ENCODE measurements at places on chromosomes 7 and 10.

DNA sequence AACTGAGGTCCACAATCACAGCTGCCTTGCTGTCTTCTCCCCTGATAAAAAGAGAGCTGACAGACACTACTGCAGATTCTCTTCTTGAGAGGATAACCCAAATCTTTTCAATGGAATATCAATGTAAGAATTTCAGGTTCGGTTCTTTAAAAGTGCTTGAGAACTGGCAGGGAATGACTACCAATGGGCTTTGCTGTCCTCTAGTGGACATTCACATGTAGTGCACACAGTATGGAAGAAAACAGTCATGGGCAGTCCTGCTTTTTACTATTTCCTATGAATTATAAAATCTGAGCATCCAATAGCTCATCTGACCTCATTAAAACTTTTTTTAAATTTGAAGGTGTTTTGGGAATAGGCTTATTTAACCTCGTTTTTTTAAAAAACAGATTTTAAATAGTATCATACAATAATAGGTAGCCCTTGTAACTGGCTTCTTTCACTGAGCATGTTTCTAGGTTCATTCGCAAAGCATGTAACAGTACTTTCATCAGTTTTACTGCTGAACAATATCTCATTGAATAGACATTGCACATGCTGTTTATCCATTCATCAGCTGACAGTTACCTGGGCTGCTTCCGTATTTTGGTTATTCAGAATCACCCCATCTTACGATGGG is 18.3 kb downstream of the FZD9 start:
- peak; percentile 52 for DNase-seq

GRCh38 chr7:46032353-46032752 is 111.3 kb upstream of the IGFBP3 start:
- DNase-seq = no peak

- DNase-seq = no peak
Observed at GRCh38 chr10:45179691-45180090, 135.7 kb downstream of the OR13A1 start.

- no peak for DNase-seq
Observed at GRCh38 chr10:75935240-75935639, 503.8 kb downstream of the LRMDA start.

DNA sequence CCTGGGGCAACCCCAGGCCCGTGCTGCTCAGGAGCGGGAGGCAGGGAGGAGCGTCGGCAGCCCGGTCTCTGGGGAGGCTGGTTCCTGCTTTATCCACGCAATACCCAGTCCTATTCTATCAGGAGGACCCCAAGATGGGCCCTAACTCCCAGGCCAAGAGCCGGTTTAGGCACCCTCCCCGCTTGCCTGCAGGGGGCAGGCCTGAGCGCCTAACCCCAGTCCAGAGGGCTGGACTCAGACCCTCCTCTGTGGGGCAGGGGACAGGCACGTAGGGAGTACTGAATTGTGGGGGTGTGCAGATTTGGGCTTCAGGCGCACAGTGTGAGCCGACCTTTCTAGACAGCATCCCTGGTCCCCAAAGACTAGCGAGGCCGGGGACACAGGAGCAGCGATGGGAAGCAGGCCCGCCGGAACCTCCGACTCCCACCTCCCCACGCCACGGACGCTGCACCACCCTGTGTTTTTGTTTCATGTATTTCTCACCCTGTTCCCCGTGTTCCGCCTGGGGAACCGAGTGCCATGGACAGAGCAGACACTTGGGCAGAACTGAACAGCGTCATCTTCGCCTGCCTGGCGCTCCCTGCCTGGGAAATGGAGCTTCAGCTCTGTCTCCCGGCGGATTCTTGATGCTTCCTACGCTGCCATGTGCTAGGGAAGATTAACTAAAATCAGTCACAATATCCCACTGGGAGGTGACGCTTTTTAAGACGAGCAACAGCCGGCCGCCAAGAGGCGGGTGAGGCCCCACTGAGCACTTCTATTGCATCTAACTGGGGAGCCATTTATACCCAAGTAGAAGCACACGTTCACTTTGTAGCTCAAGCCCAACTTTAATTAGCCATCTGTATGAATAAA is 5.3 kb downstream of the NUDT1 start:
- no peak for DNase-seq

- no peak for DNase-seq
Observed at GRCh38 chr10:58241346-58241745, 26.3 kb downstream of the IPMK start.

DNA sequence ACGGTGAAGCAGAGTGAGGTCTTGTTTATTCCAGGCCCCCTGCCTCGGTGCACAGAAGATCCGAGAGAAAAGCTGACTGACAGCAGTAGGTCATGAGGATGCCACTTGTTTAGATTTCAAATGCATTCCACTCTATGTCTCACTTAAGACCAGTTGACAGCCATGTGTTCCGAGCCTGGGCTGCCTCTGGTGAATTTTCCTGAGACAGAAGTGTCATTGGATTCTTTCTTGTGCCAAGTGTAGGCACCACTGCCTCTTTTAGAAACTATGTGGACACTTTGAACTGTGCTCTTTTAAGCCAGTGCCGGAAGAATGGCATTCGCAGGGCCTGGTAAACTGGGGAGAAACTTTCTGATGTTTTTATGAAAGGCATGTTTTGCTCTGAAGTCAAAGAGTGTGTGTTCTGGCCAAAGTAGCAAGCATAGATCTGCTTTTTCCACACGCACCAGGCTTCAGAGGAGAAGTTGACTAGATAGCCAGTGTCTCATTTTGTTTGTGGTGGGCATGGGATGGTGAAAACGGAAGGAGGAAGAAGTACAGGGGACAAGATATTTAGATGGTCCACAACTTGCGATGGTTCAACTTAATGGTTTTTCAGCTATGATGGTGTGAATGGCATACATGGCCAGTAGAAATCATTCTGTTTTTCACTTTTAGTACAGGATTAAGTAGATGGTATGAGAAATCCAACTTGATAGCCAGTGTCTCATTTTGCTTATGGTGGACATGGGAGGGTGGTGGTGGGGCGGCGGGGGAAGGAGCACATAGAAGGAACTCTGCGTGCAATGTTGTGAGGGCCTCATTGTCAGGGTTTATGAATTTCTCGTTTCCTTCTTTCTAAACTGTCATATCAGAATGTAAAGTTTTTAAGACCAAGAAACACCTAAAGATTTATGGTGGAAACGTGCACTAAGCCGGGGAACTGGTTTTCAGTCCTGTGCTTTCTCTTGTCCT is 41.5 kb downstream of the CYP17A1 start:
- no peak for DNase-seq

DNA sequence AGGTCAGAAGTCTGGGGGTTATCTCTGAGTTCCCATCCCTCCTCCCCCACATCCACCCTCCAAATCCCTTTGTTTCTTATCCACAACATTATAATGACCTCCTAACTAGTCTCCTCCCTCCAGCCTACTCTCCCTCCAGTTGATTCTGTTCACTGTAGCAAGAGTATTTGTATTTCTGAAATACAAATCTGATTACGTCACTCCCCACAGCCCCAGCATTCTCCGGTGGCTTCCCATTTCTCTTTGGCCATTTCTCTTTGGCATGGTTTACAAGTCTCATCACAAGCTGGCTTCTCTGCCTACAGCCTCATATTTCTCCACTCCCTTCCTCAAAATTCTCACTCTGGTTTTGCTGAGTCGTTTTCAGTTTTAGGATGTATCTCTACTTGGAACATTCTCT is 24.6 kb upstream of the MRPS33 start:
- DNase-seq = no peak

DNA sequence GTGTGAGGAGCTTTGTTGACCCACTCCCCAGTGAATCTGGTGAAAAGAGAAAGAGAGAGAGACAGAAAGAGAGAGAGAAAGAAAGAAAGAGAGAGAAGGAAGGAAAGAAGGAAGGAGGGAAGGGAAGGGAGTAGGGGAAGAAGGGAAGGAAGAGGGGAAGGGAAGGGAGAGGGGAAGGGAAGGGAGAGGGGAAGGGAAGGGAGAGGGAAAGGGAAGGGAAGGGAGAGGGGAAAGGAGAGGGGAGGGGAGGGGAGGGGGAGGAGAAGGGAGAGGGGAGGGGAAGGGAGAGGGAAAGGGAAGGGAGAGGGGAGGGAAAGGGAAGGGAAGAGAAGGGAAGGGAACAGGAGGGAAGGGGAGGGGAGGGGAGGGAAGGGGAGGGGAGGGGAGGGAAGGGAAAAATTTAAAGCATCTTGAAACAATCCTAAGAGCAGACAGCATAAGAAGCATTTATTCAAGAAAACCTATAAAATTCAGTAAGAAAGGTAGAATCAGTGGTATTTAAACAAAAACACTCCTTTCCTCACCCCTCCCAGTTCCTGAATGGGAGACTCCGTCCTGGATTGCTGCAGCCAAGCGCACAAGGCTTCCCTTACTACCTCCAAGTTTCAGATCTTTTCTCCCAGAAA is 846.2 kb upstream of the POM121L12 start:
- DNase-seq = no peak

- no peak for DNase-seq
Observed at GRCh38 chr10:128575761-128576160, 449.5 kb upstream of the MKI67 start.

- DNase-seq = peak; percentile 93
Observed at GRCh38 chr7:101099969-101100781, 14.9 kb downstream of the TRIM56 start.

- peak; percentile 8 for DNase-seq
Observed at GRCh38 chr7:102985176-102985783, 72.5 kb downstream of the LRRC17 start.

- DNase-seq = peak; percentile 25
Observed at GRCh38 chr7:134459981-134460380, 1.1 kb upstream of the AKR1B1 start.

DNA sequence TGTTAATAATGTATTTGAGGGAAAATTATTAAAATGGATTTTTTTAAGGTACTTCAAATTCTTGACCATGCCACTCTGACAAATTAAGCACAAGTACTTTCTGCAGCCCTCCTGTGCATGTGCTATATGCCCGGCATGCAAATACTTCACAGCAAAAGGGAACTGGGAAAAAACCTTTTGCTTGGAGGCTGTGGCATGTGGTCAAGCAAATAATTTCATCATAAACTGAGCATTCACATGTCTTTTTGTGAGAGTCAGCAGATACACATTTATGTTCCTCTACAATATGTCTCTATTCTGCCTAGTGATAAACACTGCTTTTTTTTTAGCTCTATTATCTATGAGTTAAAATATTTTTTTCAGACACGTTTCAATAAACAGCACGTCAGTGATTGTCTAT is 53.7 kb upstream of the SEMA3A start:
- DNase-seq = peak; percentile 20

- no peak for DNase-seq
Observed at GRCh38 chr7:101550641-101551541, 78.2 kb downstream of the MYL10 start.

GRCh38 chr7:50982626-50983025 is 199.9 kb upstream of the GRB10 start:
- DNase-seq = no peak

GRCh38 chr10:115866691-115867090 is 406.3 kb downstream of the GFRA1 start:
- no peak for DNase-seq

- no peak for DNase-seq
Observed at GRCh38 chr7:24113506-24113905, 170.5 kb upstream of the NPY start.

- no peak for DNase-seq
Observed at GRCh38 chr10:29012926-29013554, 275.8 kb upstream of the LYZL1 start.

DNA sequence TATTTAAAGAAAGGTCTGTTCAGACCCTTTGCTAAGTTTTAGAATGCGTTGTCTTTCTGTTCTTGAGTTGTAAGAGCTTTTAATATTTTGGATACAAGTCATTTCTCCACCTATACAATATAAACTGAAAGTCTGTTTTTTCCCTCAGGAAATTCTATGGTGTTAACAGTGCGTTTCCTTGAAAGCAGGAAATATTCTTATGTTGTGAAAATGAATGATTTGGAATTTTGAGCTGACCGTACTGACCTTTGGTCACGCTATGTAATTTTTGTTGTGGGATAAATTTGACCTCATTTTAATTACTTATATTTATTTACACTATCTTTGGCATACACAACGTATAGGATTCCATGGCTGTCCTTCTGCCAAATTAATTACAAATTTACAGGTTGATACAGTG is 43.5 kb downstream of the PUS7 start:
- no peak for DNase-seq

DNA sequence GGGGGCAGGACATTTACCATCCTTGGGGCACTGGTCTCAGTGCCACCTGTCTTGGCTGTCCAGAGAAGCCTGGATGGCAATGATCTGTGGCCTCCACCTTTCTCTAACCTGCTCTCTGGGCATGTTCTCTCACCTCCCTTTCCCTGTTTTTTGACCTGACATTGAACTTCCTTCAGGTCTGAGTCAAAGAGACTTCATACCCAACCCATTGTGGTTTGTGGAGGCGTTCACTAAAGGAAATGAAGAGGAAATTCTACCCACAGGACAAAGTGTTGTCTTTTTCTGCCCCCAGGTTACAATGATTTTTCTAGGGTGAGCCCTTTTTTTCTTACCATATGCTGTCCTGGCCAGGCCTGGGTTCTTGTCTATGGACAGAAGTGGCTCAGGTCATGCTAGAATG is 76.6 kb downstream of the CYP26A1 start:
- DNase-seq = peak; percentile 87

DNA sequence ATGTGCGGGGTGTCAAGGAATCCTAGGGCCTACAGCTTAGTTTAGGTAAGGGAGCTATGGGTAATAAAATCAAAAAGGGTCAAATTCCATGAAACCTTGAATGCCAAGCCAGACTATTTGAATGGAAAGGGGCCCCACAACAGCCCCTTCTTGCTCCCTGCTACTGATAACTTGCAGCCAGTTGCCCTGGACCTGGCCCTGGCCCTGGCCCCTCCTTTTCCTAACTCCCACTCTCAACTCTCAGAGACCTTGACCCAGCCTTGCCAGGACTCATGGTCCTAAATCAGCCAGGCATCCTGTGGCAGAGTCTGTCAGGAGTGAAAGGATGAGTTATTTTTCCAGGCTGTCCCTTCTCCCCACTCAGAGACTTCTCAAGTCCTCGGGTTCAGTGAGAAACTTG is 5.9 kb downstream of the KCNIP2 start:
- DNase-seq = no peak

DNA sequence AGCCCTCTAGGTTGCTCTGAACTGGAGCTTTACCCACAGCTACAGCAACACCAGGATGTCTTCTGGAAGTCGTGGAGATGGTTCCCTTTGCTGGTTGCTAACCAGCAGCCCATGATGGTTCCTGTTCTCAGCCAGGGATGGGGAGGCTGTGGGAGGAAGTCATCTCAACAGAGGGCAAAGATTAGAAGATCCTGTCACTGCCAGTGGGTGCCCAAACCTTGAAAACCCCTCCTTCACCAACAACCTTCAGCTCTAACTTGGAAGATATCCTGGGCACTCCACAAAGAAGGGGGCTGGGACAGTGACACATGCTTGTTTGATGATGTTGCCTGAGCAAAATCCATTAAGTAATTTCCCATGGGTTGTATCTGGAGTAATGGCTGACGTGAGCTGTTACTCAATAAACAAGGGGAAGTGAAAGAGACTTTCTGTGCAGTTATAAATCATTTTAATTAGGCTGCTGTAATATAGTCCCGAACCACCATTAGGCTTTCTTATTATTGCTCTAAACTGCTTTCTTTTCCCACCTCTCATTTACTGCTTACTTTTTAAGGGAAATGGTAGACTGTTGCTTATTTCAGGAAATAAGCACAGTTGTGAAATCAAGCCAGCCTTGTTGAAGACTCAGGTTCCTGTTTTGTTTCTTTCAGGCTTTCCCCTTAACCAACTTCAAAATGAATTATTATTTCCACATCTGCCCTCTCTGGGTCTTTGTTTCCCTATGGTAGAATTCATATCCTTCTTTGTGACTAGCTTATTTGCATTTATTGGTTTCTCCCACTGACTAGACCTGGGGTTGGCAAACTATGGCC is 124.8 kb downstream of the PPP1R17 start:
- peak; percentile 8 for DNase-seq

GRCh38 chr7:92061154-92061553 is 73.1 kb downstream of the CYP51A1 start:
- DNase-seq = peak; percentile 87
